ENCODE measurements at places on chromosomes 1 and 21.

- no peak for DNase-seq
Observed at GRCh38 chr1:6259491-6260362, 1.2 kb downstream of the GPR153 start.

DNA sequence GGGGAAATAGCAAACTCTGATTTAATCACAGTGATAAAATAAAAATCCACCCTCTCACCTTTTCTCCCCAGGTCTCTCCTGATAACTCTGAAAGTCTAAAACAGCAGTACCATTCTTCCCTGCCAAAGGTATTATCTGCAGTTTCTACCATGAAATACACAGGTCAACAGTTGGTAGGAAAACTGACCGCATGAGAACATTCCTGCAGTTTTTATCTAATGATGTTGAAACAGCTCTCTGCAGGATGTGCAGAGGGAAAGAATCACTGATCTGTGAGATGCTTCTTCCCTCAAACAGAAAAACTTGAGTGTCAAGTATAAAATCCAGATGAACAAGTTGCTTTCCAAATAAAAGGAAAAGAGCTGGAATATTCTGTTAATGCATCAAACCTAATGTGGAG lies 39.1 kb downstream of the KCNJ6 start:
- peak; percentile 38 for DNase-seq

DNA sequence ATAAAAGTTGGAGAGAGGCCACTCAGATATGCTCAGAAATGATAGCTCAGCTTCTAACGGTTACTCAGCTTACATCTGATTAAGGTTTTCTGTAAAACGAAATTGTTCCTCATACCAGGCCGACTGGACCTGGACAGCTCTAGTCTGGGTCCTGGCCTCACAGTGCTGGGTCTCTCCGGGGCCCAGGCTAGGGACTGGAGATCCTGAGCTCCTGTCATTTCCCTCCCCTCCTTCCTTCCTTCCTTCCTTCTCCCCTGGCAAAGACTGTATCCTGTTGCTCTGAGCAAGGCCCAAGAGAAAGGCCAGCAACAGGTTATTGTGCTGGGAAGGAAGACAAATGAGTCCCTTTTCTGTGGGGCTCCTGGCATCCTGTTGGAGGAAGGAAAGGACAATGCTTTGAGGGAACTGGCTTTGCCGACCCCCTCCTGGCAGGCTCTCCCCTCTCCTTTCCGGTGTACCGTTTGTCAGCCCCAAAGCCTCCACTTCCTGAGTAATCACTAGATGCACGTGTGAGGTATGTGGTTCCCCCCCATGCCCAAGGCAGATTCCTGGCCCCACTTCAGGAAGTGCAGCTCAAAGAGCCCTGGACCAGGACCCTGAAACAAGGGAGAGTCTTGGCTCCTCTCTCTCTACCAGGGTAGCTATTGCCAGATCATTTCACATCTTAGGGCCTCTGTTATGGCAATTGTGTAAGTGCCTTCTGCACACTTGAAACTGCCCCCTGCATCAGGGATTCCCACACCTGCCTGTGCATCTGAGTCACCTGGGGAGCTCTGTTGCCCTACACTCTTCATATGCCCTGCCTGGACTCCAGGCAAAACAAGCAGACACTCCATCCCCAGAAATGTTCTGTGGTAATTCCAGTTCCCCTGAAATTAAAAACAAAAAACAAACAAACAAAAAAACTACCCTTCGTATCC lies 212.7 kb upstream of the FGGY start:
- DNase-seq, result no peak

DNA sequence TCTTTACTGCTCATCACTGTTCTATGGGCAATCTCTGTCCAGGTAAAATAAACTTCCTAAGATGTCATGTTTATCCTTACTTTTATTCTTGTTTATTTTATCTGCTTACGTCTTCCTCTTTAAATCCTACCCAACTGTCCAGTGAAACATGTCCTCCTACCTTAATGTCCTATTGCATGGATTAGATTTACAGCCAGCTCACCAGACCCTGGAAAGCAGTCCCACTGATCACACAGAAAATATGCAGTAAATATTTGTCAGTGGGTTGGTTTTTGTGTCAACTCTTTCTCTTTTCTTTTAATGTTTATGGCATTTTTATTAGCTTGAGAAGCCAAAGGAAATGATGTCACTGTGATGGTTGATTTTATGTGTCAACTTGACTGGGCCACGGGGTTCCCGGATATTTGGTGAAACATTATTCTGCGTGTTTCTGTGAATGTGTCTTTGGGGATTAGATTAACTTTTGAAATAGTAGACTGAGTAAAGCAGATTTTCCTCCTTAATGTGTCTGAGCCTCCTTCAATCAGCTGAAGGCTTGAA lies 258.3 kb downstream of the SRGAP2C start:
- no peak for DNase-seq

DNA sequence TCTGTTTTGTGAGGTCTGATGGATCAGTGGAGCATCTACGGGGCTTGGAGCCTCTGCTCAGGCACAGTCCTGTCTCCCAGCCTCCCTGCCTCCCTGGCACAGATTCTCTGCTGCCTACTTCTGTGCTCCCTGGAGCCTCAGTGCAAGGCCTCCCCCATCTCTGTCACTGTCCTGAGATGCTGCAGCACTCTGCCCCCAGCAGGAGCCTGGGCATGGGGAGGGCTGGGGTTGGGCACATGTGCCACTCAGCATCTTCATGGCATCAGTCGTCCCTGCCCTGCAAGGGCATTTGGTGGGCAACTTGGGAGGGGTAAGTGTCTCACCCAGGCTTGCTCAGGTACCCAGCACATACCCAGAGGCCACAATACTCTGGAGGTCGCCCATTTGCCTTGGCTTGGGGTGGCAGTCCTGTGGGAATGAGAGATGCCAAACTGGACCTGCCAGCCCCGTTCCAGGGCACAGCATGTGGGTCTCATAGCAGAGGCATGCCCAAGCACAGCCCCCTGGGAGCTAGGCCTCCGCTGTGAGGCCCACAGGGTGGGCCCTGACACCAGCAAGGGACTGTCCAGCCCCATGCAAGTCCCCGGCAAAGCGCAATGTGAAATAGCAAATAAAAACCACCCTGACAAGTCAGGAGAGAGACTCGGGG lies 28.7 kb downstream of the PADI3 start:
- DNase-seq, result no peak

DNA sequence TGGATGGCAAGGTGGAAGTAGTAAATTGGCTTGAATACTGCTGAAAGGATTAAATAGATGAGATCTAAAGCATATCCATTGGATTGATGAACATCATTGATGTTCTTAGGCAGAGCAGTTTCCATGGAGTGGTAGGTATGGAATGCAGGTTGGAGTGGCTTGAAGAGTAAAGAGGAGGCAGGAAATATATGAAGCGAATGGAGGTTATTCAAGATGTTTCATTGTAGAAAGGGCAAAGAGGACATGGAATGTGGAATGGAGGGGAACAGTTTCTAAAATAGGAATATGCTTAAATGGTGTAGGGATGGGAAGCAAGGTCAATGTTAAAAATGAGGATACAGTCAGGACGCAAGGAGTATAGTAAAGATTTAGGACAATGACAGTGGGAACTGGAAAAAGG lies 6.1 kb downstream of the OSBPL9 start:
- DNase-seq, result no peak

GRCh38 chr1:225878282-225878681 lies 3.9 kb downstream of the TMEM63A start:
- no peak for DNase-seq

DNA sequence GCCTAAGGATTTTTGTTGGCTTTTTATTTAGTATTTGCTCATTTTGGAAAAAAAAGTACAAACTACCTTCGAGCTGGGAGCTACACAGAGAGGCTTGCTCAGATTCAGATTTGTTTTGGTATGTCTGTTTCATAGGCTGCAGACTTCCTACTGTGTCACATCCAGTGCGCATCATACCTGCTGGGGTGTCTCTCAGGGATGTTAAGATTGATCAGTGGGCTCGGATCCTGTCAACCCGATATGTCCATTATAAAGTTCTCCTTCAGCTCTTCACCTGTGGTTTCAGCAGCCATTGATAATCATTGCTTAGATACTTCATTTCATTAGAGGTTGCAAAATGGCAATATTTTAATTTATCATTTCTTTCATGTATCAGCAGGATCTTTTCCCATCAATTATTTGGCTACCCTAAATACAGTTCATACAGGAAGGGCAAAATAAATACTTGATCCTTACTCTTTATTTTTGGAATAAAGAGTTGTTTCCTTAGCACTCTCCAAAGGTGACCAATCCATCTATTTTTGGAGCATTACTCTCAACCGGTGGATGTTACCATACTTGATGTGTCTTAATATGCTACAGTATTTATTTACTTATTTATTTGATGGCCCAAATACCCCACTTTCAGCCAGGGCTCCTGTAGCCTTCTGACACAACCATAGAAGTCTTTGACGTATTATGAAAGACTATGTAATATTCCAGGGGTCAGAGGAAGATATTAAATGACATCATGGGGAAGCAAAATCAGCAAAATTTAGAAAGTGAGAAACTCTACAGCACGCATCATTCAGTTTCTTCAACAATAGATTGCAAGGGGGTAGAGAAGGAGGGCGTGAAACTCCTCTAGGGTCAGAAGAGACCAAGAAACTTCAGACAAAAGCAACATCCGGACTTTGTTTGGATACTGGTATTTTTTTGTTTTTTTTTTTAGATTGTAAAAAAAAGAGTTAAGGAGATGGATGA lies 55.3 kb upstream of the HNRNPU start:
- no peak for DNase-seq

DNA sequence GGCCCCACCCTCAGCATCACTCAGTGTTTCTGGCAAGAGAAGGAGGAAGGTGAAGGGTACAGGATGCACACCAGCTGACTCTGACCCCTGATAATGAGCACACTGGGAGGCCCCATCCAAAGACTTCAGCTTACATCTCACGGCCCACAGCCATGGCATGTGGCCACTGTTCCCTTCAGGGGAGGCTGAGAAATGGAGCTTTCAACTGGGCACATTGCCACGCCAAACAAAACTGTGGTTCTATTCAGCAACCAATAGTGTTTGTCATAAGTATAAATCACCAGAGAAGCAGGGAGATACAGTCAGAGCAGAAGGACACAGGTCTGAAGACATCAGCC lies 12.7 kb upstream of the TRAF3IP3 start:
- DNase-seq, result peak; percentile 35

DNA sequence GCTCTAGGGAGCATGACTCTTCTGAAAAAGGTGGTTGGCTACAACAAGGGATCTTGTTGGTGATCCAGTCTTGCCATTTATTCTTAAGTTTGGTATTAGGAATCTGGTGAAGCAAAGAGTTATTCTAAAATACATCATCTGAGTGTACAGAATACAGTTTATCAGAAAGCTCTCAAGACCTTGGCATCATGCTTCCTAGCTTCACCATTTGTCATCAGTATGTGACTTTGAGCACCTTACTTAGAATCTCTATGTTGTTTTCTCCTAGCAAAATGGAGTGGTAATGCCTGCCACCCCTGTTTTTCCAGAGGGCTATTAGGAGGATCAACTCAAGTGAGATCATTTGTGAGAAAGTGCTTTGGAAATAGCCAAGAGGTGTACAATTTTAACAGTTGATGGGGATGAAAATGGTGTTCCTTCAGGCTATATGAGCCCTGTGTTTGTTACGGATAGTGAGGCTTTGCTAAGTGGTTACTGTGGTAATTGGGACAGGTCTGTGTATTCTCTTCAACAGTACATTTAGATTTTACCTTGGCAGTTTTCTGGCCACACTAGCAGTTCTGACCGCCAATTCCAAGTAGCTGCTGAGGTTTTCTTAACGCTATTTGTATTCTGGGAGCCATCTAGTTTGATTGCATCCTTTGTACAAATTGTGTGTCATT lies 120.5 kb downstream of the DISP1 start:
- DNase-seq, result no peak

- no peak for DNase-seq
Observed at GRCh38 chr1:171674431-171675405, 22.2 kb upstream of the MYOC start.

Measured in spinal cord (tissue), 10 donors.